ENCODE measurements at places on chromosomes 4 and X.

GRCh38 chrX:17844236-17844635 is 16.9 kb downstream of the RAI2 start:
- DNase-seq = no peak

- no peak for DNase-seq
These were observed 26.5 kb upstream of the NEIL3 start for GRCh38 chr4:177283167-177283566.

GRCh38 chr4:176645246-176645960 is 147.3 kb downstream of the VEGFC start:
- DNase-seq = no peak

GRCh38 chr4:53676402-53676871 is 85.2 kb upstream of the LNX1 start:
- DNase-seq = no peak

DNA sequence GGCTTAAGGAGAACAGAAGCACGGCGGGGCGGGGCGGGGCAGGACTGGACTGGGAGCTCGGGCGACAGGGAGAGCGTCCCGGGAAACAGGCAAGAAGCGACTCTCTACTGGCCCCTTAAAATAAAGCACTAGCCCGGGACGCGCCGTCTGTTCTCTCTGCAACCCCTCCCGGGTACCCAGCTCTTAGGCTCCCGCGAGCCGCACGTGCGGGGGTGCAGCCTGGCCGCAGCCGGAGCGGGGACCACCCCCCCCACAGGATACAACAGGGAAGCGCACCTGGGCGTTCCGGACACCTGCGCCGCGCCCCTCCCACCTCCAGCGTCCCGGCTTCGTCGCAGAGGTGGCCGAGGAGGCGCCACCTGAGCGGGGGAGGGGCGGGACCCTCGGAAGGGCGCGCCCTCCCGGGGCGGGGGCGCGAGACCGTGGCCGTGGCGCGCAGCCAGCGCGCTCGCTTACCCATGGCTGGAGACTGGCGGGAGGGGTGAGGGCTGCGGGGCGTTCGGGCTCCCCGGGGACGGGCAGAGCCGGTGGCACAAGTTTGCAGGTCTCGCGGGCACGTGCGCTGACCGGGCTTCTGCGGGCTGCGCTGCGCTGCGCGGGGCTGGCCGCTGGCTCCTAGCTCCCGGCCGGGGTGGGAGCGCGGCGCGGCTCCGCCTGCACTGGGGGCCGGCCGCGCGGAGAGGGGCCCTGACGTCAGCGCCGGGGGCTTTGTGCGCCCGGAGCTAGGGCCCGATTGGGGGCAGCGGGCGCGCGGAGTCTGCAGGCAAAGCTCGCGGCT is 91.5 kb downstream of the GEMIN8 start:
- DNase-seq = peak; percentile 78

GRCh38 chrX:68982476-68982875 is 153.7 kb downstream of the EFNB1 start:
- DNase-seq = no peak

DNA sequence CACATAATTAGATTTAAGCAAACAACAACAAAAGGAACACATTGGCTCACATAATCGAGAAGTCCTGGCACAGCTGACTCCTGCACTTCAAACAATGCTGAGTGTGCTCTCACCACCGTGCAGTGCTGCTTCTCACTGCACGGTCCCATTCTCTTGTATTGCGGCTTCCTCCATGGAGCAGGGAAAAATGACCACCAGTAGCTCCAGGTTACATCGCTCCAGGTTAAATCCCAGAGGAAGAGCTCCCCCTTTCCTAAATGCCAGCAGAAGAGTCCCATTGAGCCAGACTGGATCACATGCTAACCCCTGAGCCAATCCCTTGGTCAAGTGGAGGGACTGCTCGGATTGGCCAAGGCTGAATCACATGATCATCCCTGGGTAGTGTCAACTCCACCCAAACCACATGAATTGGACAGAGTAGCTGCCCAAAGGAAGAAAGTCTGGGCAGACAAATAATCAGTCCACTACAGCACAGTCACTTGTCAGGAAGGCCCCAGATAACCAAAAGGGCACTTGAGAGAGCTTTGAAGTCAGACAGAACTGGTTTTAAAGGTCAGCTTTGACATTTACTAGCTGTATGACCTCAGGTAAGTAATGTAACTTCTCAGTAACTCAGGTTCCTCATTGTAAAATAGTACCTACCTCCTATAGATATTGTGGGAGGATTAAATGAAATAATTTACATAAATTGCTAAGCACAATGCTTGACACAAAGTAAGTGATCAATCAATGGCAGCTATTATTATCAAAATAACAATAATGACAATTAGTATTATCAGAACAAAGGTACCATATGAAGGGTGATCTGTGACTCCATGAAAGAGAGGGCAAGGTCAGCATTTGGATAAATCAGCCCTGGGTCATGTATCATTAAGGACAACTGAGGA is 14.3 kb downstream of the TEC start:
- no peak for DNase-seq

DNA sequence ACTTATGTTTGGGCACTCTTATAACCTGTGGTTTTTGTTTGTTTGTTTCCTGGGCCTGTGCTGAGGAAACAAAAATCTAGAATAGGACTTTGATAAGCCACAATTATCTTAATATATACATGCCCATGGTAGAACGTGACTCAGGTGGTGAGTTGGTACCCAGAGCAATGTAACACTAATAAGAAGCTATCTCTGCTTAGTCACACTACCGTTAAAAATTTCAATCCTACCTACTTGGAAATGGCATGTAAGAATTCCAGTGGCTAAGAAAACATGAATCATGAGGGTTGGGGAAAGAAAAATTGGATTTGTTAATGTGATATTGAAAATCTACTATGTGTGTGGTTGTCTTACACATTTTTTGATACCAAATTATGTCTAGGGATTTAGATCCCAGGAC is 30.5 kb upstream of the ADGRG2 start:
- DNase-seq = no peak

DNA sequence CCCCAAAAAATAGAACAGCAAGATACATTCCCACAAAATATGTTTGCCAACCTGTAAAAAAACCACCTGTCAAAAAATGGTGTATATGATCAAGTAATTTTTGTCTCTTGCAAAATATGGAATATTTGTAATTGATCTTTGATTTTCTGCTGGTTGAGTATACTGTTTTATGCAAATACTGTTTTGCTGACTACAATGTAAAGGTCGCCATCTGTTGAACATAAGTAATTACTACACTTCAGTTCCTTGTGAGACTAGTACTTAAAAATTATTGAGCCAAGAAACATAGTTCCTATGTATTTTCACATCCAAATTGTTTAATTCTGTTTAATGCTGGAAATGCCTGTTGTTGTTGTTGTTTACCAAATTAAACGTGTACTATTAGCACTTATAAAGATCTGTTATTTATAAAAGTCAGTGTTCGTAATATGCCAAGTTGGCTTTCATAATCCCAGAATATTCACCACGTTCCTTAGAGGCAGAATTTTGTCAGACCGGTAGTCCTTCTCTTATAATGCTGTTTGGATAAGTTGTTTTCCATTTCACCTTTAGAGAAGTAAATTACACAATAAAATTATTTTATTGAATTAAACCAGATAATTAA is 144.2 kb downstream of the PDLIM5 start:
- DNase-seq = no peak

GRCh38 chr4:13701937-13702446 is 74.5 kb upstream of the BOD1L1 start:
- DNase-seq = no peak

- DNase-seq = peak; percentile 75
These were observed 20.5 kb downstream of the SLC25A5 start for GRCh38 chrX:119488749-119489148.

DNA sequence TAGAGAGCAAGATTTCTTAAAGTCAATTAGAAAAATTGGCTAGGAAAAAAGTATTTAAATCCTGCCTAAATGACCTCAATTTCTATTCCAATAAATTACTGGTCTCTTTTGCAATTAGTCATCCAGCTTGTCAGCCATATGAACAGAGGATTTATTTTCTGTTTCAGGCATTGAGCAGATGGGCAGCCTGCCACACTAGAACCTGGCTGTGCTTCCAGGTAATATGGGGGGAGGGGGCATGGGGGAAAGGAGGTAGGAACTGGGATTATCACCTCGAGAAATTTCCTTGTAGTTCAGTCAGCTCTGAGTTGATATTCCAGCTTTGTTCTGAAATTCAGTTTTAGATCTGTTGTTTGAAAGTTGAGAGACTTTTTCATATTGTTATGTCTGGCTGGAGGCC is 206.3 kb upstream of the LCORL start:
- no peak for DNase-seq

GRCh38 chr4:113921089-113921794 is 58.2 kb downstream of the ARSJ start:
- DNase-seq = no peak

DNA sequence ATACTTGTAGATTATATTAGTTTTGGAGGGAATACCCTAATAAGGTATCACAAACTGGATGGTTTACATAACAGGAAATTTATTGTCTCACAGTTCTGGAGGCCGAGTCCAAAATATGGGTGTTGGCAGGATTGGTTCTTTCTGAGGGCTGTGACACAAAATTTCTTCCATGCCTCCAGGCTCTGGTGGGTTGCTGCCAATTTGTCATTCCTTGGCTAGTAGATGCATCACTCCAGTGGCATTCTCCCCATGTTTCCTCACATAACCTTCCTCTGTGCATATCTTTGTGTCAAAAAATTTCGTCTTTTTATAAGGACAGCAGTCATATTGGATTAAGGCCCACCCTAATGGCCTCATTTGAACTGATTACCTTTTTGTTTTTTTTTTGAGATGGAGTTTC is 49.3 kb downstream of the APELA start:
- DNase-seq = no peak

DNA sequence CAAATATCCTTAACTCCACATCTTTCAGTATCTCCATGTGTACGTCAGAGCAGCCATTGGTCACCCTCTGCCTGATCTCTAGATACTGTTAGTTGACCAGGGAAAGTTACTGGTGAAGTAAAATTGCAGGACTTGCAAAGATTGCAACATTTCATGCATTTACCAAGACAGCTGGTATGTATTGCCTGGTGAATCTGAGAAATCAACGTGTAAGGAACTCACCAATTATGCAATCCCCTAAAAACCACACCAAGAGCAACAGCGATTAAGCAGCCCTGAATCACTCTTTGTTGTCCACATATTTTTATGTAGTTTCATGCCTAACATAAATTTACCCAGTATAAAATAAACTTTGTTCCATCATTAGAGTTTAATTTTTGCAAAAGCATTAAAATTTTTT is 271.2 kb downstream of the NLGN4X start:
- no peak for DNase-seq

DNA sequence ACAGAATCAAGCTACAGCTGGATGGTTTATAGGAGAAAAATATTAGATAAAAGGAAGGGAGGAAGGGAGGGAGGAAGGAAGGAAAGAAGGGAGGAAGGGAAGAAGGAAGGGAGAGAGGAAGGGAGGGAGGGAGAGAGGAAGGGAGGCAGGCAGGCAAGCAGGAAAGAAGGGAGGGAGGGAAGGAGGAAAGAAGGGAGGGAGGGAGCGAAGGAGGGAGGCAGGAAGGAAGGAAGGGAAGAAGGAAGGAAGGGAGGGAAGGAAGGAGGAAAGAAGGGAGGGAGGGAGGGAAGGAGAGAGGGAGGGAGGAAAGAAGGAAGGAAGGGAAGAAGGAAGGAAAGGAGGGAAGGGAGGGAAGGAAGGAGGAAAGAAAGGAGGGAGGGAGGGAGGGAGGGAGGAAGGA is 77.9 kb upstream of the C1QTNF7 start:
- DNase-seq = no peak

DNA sequence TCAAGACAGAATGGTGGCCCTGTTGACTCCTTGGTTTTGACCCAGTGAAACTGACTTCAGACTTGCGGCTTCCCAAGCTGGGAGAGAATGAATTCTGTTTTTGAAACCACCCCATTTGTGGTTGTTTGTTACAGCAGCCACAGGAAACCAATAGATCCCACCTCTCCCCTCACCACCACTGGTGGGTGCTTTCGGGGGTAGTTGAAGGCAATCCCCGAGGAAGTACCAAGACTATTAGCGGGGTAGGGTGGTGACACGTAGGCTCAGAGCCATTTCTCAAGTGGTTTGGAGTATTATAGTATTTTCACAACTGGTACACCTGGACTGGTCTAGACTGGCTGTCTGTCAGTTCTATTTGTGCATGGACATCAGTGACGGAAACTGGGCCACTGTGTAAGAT is 189.1 kb upstream of the RBPJ start:
- no peak for DNase-seq

DNA sequence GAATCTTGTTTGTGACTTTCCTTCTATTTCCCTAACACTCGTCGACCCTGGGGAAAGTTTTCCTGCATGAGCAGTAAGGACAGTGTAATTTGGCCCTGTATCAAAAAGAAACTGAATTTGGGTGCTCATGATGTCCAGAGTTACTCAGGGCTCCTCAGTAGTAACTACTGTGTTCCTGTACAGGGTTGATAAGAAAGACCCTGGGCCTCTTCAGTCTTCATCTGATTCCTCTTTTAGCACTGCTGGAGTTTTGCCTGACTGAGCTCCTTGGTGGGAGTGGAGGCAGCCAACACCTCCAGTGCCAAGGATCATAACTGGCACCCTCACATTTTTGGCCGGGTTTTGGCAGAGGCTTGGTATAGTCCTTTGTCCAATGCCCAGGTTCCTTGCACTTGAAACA is 7.1 kb upstream of the AREG start:
- DNase-seq = no peak

DNA sequence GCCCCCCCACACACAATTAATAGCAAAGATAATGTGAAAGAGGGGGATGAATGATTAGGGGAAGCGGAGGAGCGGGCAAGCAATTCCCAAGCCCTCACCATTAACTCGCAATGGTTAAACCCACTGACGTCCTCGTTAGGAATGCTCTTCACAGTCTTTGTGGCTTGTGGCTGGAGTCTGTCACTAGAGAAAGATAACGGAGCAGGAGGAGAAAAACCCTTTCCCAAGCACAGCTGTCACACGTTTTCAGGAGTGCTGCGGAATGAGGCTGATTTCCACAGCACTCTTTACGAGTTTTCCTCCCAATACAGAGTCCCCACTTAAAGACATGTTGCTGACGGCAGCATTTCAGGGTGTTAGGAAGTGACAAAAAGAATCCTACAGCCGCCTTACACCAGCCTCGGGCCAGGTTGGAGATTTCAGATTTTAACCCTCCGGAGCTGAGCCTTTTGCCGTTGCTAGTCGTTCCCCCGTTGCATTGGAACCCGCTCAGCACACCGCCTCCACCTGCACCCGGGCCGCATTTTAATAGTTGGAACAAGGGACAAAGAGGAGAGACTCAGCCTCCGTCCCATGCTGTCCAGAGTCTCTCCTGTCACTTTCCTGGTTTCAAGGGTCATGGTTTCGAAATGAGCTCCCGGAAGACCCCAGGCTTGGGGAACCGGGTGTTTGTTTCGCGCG is 92.2 kb downstream of the GEMIN8 start:
- peak; percentile 72 for DNase-seq

Data from endodermal cell (in vitro differentiated cells).